ENCODE measurements at places on chromosomes 2 and 18.

DNA sequence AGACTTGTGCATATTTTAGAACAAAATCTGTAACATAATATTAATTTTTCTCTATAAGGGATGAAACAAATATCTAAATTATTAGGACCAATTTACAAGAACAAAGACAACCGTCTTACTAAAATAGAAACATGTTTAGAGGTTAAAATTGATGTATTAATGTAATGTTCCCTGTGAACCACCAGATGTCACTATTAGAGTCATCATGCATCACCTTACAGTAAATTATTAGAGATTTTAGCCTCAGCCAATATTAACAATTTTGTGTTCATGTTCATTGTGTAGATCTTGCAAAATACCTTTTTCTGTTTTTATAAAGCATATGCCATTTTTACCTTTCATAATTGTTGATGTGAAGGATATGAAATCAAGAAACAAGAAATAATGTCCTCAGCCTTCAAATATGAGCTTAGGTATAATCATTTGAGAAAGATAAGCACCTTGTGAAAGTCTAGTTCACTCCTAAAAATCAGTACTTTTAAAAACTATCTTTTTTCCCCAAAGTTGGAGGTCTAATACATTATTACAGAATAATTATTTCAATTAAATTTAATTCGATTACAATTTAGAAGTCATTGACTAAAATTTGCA is 344.3 kb upstream of the KCNH7 start:
- peak; percentile 45 for DNase-seq

DNA sequence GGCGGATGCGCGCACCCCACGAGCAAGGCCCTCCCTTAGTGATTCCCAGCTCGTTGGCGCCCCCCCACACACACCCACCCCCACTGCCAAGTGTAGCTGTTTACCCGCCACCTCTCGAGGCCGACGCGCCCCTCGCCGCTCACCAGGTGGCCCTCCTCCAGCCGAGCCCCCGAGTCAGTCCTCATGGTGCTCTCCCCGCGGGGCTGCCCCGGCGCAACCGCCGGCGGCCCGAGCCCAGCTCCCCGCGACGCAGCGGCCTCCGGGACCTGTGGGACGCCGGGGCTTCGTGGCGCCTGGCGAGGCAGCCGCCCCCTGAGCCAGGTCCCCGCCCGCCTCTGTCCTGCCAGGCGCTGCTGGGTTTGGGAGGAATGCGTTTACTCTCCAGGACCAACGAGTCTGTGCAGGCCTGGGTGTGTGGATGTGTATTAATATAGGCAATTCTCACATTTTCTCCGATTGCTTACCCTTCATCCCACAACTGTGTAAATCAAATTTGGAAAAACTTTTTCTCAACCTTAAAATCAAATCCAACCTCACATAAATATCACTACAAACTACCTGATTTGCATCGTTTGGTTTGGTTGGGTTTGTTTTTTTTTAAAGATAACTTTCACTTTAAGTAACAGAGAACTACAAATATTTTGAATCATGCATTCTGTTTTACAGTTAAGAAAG is at the start of gene TMEM237:
Gene TMEM237 (minus strand): TSS at position 288 of the 675 bp plus-strand sequence. CDS start 103 bp downstream, at position 185.
- peak; percentile 65 for DNase-seq

GRCh38 chr2:120791962-120792297 is 56.3 kb downstream of the GLI2 start:
- DNase-seq = peak; percentile 84

DNA sequence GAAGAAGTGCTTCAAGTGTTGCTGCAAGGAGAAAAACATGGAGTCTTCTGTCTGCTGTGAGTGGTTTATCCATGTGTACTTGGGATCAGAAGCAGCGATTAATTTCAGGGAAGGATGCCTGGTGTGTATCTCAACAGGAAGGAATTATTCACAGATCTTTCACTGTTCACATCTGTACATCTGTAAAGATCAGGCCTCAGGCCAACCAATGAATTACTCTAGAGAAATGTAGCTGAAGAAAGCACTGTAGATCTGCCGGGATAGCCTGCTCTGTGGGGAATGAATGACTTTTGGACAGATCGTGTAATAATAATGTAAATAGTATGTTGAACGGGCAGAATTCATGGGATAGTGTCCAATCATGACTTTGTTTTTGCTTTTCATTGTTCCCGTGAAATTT is 54.0 kb upstream of the SPP2 start:
- DNase-seq = no peak

- DNase-seq = no peak
These were observed 354.2 kb upstream of the GALNT5 start for GRCh38 chr2:156903335-156903734.

DNA sequence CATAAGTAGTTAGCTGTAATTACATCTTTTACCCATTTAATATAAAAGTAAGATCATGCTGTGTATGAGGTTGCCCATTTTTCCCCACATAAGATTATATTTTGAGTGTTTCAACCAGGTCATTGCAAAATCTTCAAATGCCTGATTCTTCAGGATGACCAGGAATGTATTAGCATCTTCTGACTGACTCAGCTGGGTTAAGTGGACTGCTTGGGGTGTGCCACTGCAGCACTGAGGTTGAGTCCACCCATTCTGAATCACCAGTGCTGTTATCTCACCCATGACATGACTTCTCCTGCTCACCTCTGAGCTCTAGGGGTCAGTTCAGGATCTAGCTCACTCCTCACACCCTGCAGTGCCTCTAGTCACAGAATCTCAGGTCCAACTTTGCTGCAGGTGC is 576.7 kb upstream of the ZEB2 start:
- DNase-seq = peak; percentile 65

DNA sequence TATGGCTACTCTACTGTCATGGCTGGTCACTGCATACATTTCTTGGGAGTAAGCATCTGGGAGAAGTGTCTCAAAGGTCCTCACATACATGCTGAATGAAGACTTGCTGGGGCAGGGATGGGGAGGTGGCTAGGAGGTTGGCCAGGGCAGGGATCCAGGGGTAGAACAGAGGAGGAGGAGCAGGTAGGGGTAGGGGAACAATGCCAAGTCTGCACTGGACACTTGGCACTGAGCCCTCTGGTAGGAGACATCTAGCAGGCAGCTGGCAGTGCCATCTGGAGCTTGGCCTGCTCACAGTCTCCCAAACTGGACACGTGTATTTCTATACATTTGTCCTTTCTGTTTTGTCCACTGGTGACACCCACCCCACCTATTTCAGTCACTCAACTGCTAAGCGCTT is 62.7 kb upstream of the REV1 start:
- DNase-seq = no peak

GRCh38 chr2:52222128-52222527 is 1190.2 kb upstream of the NRXN1 start:
- peak; percentile 15 for DNase-seq

GRCh38 chr18:45386041-45386655 is 229.1 kb upstream of the SLC14A2 start:
- peak; percentile 44 for DNase-seq

- no peak for DNase-seq
These were observed 91.4 kb downstream of the EXOC6B start for GRCh38 chr2:72734432-72734831.

GRCh38 chr18:44817831-44818473 is 137.3 kb downstream of the SETBP1 start:
- DNase-seq = no peak

DNA sequence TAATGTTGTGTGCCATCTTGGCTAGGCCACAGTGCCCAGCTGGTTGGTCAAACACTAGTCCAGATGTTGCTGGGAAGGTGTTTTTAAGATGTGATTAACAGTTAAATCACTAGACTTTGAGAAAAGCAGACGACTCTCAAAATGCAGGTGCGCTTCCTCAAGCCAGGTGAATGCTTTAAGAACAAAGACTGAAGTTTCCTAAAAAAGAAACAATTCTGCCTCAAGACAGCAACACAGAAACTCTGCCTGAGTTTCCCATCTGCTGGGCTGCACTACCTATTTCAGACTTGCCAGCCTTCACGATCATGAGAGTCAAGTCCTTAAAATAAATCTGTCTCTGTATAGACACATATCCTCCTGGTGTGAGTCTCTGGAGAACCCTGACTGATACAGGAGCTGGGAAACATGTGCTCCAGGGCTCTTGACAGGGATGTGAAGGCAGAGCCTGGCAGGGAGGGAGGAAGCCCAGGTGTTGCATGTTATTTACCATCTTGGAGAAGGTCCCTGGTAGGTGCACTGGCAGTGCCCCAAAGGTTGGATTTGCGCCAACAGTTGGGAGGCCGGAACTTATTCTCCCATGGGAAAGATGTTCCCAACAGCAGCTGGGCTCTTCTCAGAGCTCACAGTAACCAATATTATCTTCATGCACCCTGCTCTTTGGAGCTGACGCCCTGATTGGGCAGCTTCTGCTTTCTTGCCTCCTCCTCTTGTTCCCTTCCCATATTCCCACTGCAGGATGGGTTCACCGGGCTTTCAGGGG is 43.9 kb downstream of the ST6GAL2 start:
- no peak for DNase-seq

All from bronchial epithelial cell (primary cell).